ENCODE measurements at places on chromosomes 13 and 19.

DNA sequence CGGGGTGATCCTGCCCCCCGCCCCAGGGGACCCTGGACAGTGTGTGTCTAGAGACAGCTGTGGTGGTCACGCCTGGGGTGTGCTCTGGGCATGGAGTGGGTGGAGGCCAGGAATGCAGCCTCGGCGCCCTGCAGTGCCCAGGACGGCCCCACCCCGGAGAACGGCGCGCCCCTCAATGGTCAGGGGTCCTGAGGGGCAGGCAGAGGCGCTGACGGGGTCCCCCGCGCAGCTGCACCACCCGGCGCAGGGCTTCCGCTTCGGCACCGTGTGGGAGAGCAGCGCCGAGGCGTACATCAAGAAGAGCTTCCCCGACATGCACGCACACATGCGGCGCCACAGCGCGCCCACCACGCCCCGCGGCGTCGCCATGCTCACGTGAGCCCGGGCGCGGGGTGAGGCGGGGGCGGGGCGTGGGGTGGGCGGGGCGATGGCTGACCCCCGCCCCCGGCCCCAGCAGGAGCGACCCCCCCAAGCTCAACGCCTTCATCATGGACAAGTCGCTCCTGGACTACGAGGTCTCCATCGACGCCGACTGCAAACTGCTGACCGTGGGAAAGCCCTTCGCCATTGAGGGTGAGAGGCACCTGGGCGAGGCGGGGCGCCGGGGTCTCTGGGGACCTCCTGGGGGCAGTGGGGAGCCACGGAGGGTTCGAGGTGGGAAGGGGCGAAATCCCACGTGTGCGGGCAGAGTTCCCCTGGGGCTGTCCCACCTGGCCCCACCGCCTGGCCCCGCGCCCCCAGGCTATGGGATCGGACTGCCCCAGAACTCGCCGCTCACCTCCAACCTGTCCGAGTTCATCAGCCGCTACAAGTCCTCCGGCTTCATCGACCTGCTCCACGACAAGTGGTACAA, 7.4 kb downstream of the GRIN3B start:
- H3K4me1 ChIP-seq: no peaks in the 10 kb centered on the region
- peaks cover 5% of the 10 kb centered on the region for H3K27me3 ChIP-seq
- peaks cover 29% of the 10 kb centered on the region for H3K36me3 ChIP-seq
- DNase-seq: no peak

DNA sequence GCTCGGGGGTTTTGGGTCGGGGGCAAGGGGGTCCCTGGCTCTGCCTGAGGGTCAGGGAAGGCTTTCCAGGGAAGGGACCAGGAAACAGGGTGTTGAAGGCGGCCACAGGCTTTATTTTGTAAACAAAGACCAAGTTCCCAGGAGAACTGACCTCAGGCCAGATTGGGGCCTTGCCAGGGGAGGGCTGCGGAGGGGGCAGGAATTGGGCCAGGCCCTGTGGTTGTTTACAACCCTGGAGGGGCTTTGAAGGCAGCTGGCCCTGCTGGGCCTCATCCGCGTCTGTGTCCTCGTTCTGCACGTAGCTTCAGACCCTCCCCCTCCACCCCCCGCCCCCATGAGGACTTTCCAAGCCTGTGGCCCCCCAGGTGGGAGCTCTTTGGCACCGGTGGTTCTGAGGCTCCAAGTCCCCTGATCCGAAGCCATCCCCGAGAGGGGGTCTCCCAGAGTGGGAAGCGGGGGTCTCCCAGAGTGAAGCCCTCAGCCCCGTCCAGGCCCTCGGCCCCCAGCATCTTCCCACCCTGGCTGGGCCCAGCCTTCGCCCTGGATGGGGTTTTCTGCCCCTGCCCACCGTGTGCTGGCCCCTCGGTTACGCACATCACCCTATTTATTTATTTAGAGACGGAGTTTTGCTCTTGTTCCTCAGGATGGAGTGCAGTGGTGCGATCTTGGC, 13.5 kb upstream of the BSG start:
- H3K4me3 ChIP-seq: no peak overlapping the region
- no peak for DNase-seq
- H3K27ac ChIP-seq: no peak overlapping the region
- H3K36me3 ChIP-seq: no peaks in the 10 kb centered on the region
- H3K27me3 ChIP-seq: peaks cover 4% of the 10 kb centered on the region

- peak overlapping the region; percentile 85 for H3K27ac ChIP-seq
- H3K27me3 ChIP-seq: no peaks in the 10 kb centered on the region
- no peak overlapping the region for H3K4me3 ChIP-seq
- no peaks in the 10 kb centered on the region for H3K36me3 ChIP-seq
These were observed 13.4 kb upstream of the SLC44A2 start for GRCh38 chr19:10611907-10612306.

GRCh38 chr13:54415753-54416366, 1387.2 kb downstream of the OLFM4 start:
- no peak for DNase-seq
- no peaks in the 10 kb centered on the region for H3K27me3 ChIP-seq
- no peak overlapping the region for H3K4me3 ChIP-seq

- no peak overlapping the region for H3K4me3 ChIP-seq
- peaks cover 4% of the 10 kb centered on the region for H3K27me3 ChIP-seq
- no peak overlapping the region for H3K27ac ChIP-seq
These were observed 21.7 kb downstream of the CEACAM21 start for GRCh38 chr19:41597600-41598041.

DNA sequence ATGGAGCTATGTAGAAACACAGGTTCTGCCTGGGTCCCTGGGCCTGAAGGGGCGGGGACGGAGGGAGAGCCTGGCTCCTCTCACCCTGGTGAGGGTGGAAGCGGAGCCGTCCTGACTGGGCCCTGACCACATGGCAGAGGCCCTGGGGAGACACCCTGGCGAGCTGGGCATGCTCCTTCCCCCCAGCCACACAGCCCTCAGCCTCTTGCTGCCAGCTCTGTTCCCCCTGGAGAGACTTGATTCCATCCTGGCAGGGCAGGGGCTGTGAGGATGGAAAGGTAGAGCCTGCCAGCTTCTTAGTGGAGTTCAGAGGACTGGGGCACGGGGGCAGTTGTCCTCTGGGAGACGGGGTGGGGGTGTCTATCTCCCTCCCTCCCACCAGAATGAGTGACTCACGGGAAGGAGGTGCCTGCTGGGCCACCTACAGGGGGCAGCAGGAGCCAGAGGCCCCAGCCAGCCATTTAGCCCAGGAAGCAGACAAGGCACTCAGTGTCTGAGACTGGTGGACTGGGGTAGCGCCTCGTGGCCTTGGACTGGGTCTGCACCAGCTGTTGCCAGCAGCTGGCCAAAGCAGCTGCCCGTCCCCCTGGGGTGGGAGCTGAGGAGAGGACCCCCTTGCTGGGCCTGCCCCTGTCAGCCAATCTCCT, 22.8 kb upstream of the RNF17 start:
- H3K27me3 ChIP-seq: no peaks in the 10 kb centered on the region
- no peaks in the 10 kb centered on the region for H3K36me3 ChIP-seq
- H3K4me1 ChIP-seq: no peaks in the 10 kb centered on the region
- no peak overlapping the region for H3K4me3 ChIP-seq
- H3K27ac ChIP-seq: no peak overlapping the region

DNA sequence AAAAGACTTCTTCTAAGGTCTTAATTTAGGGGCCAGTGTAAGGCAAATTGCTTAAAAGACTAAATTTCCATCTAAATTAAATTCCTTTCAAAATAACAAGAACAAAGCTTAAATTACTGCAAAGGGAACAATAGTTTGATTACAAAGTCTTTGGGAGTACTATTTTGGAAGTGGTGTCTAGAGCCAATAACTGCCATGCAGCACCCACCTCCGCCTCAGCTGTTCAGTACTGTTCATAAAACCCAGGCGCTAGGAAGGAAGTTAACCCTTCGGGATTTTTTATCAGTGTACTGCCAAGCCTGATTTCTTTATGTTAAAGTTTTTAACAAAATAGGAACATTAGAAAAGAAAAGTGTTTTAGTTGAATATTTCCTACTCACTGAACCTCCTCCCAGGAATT, 210.1 kb downstream of the LIG4 start:
- DNase-seq: no peak
- H3K4me1 ChIP-seq: no peaks in the 10 kb centered on the region
- H3K27me3 ChIP-seq: no peaks in the 10 kb centered on the region
- no peak overlapping the region for H3K4me3 ChIP-seq
- no peaks in the 10 kb centered on the region for H3K36me3 ChIP-seq

DNA sequence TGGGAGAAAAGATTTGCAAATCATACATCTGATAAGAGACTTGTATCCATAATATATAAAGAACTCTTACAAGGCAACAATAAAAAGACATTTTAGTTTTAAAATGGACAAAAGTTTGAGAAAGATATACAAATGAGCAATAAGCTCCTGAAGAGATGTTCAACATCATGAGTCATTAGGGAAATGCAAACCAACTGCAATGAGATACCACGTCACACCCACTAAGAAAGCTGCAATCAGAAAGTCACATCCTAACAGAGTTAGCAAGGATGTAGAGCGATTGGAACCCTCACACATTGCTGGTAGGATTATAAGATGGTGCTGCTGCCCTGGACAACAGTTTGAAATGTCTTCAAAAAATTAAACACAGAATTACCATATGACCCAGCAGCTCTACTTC, 50.3 kb downstream of the GSX1 start:
- no peaks in the 10 kb centered on the region for H3K4me1 ChIP-seq
- H3K4me3 ChIP-seq: no peak overlapping the region
- H3K27ac ChIP-seq: no peak overlapping the region
- H3K27me3 ChIP-seq: peaks cover 13% of the 10 kb centered on the region

GRCh38 chr13:44578067-44578400, 1.9 kb upstream of the TSC22D1 start:
- H3K4me1 ChIP-seq: peaks cover 15% of the 10 kb centered on the region
- peak overlapping the region; percentile 97 for H3K4me3 ChIP-seq
- H3K36me3 ChIP-seq: no peaks in the 10 kb centered on the region
- DNase-seq: no peak
- no peaks in the 10 kb centered on the region for H3K27me3 ChIP-seq

- H3K36me3 ChIP-seq: peaks cover 12% of the 10 kb centered on the region
- H3K27me3 ChIP-seq: no peaks in the 10 kb centered on the region
- DNase-seq: no peak
- H3K4me1 ChIP-seq: peaks cover 11% of the 10 kb centered on the region
- H3K27ac ChIP-seq: peak overlapping the region; percentile 93
These were observed 566 bp downstream of the MPV17L2 start for GRCh38 chr19:18193388-18194180.

DNA sequence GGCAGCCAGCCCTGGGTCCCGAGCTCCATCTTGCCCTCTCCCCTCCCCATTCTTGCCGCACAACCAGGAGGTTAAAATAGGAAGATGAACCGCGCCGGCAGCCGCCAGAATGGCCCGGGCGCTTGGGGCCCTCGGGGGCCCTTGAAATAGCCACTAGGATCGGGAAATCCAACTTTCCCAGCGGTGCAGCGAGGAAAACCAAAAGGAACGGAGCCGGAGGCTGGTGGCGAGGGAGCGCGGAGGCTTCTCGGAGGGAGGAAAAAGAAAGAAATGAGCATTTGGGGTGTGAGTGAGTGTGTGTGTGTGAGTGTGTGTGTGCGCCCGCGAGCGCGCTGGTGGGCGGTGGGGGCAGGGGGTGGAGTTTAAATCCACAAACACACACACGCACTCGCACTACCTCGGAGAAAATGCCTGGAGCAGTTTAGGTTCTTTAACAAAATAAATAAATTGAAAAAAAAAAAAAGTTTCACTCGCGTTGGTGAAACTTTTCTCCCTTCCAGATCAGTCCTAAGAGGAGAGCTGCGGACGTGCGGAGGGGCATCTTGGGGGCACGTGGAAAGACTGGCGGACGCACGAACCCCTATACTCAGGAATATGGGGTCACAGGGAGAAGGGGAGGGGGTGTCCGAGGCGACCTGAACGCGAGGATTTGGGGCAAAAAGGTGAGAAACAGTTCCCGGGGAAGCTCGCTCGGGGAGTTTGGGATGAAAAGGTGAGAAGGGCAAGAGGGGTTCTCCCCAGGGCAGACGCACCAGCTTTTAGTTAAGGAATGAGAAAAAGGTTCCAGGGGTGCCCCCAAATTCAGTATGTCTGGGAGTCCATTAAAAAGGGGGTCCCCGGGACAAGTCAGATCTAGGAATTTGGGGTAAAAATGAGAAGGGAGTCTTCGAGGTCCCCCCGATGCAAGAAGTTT, 1.3 kb downstream of the RFX2 start:
- peaks cover 10% of the 10 kb centered on the region for H3K4me1 ChIP-seq
- no peak for DNase-seq
- peak overlapping the region; percentile 67 for H3K27ac ChIP-seq
- no peaks in the 10 kb centered on the region for H3K36me3 ChIP-seq

- H3K4me3 ChIP-seq: no peak overlapping the region
- H3K27me3 ChIP-seq: no peaks in the 10 kb centered on the region
- DNase-seq: no peak
- H3K4me1 ChIP-seq: no peaks in the 10 kb centered on the region
- H3K27ac ChIP-seq: no peak overlapping the region
- no peaks in the 10 kb centered on the region for H3K36me3 ChIP-seq
These were observed 525.9 kb downstream of the GPC6 start for GRCh38 chr13:93752541-93752940.

GRCh38 chr13:72960541-72960940, 98.3 kb upstream of the KLF5 start:
- no peaks in the 10 kb centered on the region for H3K36me3 ChIP-seq
- no peaks in the 10 kb centered on the region for H3K27me3 ChIP-seq
- no peaks in the 10 kb centered on the region for H3K4me1 ChIP-seq
- H3K4me3 ChIP-seq: no peak overlapping the region
- H3K27ac ChIP-seq: no peak overlapping the region
- no peak for DNase-seq

DNA sequence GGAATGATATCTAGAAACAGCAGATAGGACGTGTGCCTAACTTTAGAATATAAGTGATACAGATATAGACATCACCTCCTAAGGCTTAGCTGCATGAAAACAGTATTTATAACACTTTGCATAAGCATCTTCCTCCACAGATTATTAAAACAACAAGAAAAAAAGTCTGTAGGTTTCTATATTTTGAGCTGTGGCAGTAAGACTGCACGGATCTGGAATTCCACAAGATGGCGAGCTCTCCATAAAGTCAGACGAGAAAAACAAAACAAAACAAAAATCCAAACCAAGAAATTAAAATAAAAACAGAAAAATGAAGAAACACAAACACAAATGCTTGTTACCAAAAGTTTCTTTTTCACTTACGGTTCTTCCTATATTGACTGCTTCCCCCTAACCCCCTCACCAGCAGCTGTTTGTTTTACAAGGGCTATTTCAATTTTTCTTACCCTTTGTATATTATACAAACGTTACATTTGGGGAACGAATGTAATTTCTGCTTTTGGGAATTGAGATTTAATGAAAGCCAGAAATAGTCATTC, 285.8 kb downstream of the MYO16 start:
- no peak overlapping the region for H3K4me3 ChIP-seq
- no peak for DNase-seq
- no peaks in the 10 kb centered on the region for H3K27me3 ChIP-seq
- no peaks in the 10 kb centered on the region for H3K4me1 ChIP-seq
- H3K36me3 ChIP-seq: no peaks in the 10 kb centered on the region

DNA sequence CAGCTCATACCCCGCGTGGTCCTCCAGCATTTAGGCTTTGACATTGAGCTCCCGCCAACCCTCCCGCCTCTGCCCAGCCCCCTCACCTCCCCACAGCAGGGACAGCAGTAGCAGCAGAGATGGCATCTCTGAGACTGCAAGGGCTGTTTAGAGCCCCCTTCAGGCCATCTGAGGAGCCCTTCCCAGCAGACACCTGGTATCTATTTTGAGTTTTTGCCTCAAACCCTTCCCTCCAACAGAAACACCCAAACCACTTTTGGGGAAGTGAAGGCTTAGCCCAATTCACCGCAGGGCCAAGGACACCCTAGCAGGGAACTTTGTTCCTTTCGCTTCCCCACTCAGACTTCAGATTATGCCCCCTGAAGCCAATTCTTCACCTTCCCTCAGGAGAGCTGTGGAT, 6.3 kb upstream of the ZNF175 start:
- H3K27ac ChIP-seq: no peak overlapping the region
- DNase-seq: no peak
- H3K4me3 ChIP-seq: no peak overlapping the region
- H3K4me1 ChIP-seq: no peaks in the 10 kb centered on the region
- no peaks in the 10 kb centered on the region for H3K36me3 ChIP-seq

All from gastrocnemius medialis (tissue), 4 donors.